NCI-H460 (cell line): ENCODE measurements at places on chromosomes 11 and 22. TPM values are rescaled to one million over a fixed set of nuclear protein-coding genes. Genes with fewer than 3 reads are reported as not detected.

- DNase-seq = no peak
Measured at GRCh38 chr11:11981840-11982239, 26.6 kb downstream of the DKK3 start.

GRCh38 chr11:72209101-72209500, 7.5 kb upstream of the FOLR2 start:
- DNase-seq = no peak

- no peak for DNase-seq
Measured at GRCh38 chr11:13334034-13334786, 56.6 kb downstream of the BMAL1 start.

- DNase-seq = no peak
Measured at GRCh38 chr11:124834526-124835180, 30.6 kb upstream of the ROBO3 start.

GRCh38 chr11:19441752-19442553, 201.2 kb upstream of the E2F8 start:
- peak; percentile 49 for DNase-seq

- DNase-seq = no peak
Measured at GRCh38 chr11:85316967-85317366, 310.2 kb downstream of the DLG2 start.

GRCh38 chr11:102577182-102577581, 46.6 kb upstream of the MMP7 start:
- DNase-seq = no peak

DNA sequence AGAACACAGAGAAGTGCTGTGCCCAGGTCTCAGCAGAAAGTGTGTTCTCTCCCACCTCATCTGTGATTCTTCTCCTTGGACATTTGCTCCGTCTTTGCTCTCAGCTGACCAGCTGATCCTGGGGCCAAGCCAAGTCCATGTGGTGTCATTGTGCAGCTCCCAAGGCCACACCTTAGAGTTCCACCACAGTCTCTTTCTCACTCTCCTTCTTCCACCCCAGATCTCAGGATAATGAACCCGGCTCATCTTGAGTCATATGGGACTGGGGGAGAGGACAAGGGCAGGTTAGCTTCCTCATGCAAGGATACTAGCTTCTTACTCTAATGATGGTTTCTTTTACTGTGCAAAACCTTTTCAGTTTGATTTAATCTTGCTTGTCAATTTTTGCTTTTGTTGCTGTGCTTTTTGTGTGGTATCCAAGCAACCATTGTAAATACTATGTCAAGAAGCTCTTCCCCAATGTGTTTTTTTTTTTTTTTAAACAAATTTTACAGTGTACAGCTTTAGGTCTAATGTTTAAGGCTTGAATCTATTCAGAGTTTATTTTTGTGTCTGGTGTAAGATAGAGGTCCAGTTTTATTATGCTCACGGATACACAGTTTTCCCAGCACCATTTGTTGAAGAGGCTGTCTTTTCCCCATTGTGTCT, 75.0 kb upstream of the OR4B1 start:
- no peak for DNase-seq

DNA sequence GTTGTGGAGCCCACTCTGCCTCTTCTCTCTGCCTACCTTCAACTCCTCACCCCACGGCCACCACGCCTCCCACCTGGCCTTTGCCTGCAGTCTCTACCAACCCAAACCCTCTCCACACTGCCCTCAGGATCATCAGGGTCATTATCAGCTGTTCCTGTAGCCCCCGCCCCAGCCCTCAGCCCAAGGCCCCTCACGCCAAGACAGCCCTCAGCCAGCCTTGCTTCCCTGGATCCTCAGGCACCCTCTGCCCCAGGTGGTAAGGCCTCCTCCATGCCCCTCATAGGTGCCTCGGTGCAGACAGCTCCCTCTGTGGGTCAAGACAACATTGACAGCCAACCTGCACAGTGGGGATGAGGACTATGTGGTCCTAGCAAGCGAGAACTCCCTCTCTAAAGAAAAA, 1.7 kb downstream of the SBF1 start:
- no peak for DNase-seq

DNA sequence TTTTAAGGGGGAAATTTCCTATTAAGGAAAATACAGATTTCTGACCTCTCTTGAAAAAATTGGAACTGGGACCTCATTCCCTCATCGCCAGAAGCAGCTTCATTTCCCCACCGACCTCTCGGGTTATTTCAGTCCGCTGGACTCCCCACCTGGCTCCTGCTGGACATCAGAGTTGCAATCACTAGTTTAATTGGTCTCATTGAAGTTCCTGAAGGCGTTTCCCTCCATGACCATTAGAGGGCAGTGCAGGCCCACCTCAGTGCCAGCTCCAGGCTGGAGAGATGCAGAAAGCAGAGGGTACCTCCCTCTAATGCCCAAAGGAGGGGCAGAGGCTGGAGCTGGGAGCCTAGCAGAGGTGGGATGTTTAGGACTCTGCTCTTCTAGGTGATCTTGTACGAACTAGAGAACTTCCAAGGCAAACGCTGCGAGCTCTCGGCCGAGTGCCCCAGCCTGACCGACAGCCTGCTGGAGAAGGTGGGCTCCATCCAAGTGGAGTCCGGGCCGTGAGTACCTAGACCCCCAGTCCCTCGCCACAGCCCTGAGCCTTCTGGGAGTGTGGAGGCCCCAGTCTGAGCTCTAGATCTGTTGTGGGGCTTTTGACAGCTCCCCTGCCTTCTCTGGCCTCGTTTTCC, 2.7 kb downstream of the CRYBB3 start:
- DNase-seq = peak; percentile 52

DNA sequence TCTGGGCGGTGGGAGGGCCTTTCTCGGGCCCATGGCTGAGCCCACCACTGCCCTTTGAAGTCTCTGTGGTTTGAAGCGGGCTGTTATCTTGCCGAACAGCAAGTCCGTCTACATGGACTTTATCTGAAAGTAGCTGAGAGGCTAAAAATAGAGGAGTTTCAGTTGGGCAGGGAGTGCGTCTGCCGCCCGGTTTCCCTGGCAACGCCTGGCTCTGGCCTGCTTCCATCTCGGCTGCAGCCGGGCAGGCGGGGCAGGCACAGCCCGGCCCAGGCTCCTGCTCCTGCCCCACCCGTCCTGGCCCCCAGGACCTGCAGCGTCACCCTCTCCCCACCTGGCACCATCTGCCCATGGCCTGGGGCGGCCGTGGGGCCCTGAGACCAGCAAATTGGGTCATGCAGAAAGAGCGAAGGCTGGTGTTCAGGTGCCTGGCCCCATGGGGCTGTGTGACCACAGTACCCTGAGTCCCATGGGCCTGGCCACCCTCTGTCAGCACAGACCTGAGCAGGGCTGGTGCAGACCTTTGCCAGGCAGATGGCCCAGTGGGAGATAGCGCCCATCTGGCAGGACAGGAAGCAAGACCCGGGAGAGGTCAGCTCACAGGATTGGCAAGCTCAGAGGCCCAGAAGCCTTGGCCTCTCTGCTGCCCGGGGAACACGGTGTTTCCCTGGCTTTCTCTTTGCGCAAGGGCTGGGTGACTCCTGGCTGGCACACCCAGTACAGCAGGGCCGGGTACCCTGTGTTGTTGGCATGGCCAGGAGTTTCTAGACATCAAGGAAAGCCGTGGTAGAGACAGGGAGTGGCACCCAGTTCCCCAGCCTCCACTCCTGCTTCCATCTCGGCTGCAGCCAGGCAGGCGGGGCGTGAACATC, 79.1 kb upstream of the KCNQ1OT1 start:
- no peak for DNase-seq

GRCh38 chr22:17920145-17920605, 104.2 kb downstream of the MICAL3 start:
- DNase-seq = no peak

DNA sequence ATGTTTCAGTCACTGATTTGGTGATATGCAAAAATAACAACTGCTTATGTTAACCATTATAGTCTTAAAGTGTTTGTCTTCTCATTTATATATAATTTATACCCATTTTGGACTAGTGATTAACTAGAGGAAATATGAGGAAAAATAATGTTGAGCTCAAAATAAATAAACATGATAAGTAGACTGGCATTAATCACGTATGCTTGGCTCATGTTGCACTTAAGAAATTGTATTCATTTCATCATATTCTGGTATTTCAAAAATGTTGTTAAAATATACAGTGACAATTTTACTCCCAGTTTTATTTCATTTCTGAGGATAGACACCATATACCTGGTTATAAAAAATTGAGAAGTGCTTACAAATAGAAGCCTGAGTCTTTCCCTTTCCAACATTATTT, 3.8 kb upstream of the OR10D3 start:
- no peak for DNase-seq

- DNase-seq = peak; percentile 1
Measured at GRCh38 chr11:100980156-100980555, 149.5 kb downstream of the PGR start.

DNA sequence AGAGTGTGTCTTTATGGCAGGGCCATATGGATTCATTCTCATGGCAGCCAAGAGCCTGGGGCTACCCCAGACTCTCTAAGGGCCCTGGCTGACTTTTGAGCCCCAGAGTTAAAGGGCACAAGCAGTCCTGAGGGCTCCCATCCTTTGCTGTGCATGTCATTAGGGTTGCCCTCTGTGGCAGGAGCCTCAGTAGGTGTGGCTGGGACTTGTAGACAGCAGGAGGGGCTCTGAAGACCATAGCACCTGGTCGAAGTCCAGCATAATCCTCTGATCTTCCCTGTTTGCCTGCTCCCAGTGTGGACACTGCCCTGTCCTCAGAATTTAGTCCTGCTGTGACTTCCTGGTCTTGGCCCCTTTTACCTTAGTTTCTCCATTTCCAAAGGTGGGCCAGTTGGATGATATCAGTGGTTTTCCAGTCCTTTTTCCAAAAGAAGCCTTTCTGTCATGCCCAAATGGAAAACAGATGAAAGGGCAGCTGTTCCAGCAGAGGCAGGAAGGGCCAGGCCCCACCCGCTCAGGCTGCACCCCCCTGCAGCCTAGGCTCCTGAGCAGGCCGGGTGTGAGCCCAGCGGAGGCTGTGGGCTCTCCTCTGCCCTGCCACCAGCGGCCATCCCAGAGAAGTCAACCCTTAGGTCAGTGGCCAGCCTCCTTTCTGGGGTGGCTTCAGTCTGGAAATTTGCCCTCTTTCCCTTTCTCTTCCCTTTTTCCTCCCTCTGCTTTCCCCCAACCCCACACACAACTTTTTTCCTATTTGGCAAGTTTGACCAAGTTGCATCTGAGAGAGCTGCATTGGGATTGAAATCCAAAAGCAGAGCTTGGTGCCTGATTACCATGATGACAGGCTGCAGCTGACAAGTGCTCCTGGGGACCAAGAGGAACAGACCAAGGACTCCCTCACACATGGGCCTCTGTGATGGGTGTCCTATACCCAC, 32.8 kb upstream of the SUSD2 start:
- no peak for DNase-seq

DNA sequence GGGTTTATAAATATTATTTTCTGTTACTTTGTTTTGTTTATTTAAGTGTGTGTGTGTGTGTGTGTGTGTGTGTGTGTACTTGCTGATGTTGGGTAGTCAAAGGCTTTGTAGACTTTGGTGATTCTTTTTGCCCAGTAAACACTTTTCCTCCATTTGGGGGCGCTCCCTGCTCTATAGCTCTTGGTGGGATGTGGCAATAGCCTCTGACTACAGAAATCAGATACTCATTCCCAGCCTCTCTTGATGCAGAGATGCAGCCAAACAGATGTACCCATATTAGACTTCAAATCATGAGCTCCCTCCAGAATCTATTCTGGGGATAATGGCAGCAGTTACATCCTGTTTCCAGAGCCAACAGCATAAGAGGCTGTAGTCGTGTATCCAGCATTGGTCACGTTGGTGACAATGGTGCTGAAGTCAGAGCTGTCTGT, 33.4 kb upstream of the APOL5 start:
- peak; percentile 0 for DNase-seq

- no peak for DNase-seq
Measured at GRCh38 chr11:81673001-81673400, 1060.7 kb downstream of the FAM181B start.

GRCh38 chr11:16526947-16527346, 170.6 kb upstream of the SOX6 start:
- DNase-seq = no peak

DNA sequence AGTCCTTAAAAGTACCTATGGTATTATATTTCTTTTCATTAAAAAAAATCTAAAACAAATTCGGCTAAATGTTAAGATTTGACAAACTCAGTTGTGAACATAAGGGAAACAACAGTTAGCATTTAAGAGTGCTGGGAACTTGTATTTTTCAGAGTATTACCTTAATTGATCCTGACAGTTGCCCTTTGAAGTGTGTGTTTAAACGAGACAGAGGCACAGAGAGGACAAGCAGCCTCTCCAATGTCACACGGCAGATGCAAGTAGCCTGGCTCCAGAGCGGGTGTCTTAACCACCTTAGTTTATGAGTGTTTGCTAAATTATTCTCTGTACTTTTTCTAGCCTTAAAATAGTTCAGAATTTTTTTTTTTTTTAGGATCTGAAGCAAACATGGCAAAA, 80.9 kb downstream of the TIMP3 start:
- no peak for DNase-seq

DNA sequence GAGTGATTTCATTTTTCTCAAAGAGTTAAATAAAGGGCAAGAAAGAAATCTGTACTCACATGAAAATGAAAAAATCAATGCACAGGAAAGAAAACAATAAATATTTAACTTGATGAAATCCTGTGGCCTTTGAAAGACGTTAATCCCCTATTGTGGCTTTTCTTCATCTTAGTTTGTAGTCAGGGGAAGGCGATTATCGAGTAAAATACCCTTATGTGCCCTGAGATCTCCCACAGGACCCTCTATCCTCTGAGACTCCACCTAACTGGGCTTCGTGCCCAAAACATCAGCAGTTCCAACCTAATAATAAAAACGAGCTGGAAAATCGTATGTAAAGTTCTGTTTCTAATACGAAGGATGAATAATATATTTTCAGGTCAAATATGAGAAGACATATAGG, 208.2 kb upstream of the ZC3H12C start:
- no peak for DNase-seq

DNA sequence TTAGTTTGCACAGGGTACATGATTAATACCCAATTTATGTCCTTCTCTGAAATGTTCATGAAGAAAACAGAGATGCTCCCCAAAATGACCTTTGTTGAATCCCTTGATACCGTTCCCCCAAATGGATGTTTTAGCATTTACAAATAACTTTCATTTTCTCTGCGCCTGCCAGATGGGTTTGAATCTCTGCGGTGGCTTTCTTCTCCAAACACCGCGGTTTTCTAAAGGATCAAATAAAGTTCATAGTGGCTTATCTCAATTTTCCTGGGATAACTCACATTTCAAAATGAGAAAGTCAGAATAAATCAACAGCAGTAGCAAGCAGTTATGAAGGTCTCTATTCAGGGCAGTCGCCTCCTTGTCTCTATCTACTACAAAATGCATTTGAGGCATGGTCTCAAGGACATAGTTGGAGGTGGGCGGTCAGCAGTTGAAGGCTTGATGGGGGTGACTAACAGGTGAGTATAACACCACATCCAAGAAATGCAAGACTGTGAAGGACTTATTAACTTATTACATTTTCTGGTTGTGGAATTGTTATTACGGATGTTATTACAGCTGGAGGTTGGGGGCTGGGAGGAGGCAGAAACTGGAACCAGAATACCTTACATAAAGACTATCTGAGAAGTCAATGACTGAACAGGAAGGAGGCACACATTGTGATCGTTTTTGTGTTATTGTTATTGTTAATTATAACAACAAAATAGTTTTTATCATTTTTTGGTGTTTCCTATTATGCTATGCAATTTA, 1513.3 kb downstream of the FAM181B start:
- DNase-seq = no peak

SLC7A4 gene
- total RNA-seq = not detected in 2 replicates

KCNJ1 gene
- not detected in 2 replicates for total RNA-seq

BBOX1 gene
- total RNA-seq = not detected in 2 replicates

HEPN1 gene
- not detected in 2 replicates for total RNA-seq

RRAS2 gene
- 42.1 and 54.3 TPM in 2 replicates for total RNA-seq

OMP gene
- not detected in 2 replicates for total RNA-seq

MRGPRE gene
- total RNA-seq = not detected in 2 replicates

JHY gene
- total RNA-seq = 3.1 and 3.2 TPM in 2 replicates

MRPL48 gene
- total RNA-seq = 49.7 and 53.5 TPM in 2 replicates

RIMBP3C gene
- total RNA-seq = 0.42 and 0.81 TPM in 2 replicates
